ENCODE measurements at places on chromosomes 13 and 19.

- DNase-seq, result no peak
Observed at GRCh38 chr19:11324079-11324661, 15.3 kb downstream of the RAB3D start.

GRCh38 chr19:4086411-4086867 lies 19.7 kb upstream of the ZBTB7A start:
- DNase-seq, result no peak

GRCh38 chr19:50460161-50460765 lies 16.0 kb upstream of the EMC10 start:
- no peak for DNase-seq

DNA sequence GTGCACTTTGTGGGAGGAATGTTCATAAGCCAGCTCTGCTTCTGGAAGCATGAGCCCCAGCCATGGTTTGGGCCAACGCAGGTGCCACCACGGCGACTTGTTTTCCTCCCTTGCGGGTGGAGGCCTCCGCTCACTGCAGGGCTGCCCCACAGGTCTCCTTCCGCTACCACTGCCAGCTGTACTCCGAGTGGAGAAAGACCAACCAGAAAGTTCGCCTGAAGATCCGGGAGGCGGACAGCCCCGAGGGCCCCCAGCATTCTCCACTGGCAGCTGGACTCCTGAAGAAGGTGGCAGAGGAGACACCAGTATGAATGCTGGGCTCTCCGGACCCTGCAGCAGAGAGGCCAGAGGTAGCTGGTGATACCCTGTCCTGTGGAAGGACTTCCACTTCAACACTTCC lies 6.5 kb upstream of the HNRNPM start:
- no peak for DNase-seq

- DNase-seq, result peak; percentile 30
Observed at GRCh38 chr13:78241278-78241919, 322.8 kb upstream of the EDNRB start.

DNA sequence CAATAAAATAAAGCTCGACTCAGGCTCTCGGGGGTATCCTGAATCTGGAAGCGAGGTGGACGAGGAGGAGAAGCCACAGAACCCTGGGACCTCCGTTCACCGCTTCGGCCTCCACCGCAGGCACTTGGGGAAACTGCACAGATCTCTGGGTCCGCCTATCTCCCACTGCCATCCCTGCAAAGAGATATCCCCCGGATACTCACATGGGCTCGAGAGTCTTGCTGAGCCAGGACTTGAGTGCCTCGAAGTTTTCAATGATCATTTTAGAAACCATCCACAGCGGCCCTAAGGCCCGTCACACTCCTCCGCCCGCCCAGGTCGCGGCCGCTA lies 589 bp downstream of the RBM26 start:
- no peak for DNase-seq

DNA sequence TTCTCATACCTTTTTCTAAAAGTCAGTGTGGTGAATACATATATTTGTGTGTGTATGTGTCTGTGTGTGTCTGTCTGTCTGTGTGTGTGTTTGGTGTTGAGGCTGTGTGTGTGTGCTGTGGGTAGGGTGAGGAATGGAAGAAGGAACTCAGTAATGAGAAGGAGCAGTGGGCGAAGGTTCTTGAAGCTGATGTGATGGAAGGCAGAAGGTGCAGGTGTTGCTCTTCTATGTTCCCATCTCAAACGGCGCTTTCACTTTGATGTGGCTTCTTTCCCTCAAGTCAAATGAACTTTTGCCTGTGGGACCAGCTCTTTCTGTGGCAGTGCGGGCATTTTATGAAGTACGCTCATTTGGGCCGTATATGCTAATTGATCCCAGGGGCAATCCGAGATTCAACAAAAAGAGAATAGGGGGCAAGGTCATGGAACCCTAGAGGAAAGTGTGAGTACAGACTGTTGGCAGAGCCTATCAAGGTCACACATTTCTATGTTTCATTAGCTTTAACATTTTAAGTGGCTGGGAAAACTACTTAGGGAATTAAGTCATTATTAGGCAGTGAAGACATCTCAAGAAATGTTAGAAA lies 15.2 kb downstream of the BIVM start:
- no peak for DNase-seq

GRCh38 chr19:40691421-40692211 lies 1.2 kb upstream of the NUMBL start:
- DNase-seq, result no peak

DNA sequence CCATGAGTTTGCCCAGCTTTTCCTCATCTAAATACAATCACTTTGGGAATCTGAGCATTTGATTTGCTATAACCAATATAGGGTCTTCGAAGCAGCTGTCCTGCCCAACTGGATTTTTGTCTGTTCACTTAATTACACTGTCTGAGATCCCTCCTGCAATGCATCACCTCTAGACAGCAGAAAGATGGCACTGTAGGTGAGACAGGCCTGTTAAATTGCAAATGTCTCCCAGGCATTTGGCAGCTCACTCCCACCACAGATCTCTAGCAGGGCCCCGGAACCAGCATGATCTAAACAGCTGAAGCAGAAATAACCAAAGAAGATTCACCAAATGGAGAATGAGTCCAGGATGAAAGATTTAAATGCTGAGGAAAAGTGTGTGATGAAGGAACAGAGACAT lies 41.9 kb upstream of the SERPINE3 start:
- DNase-seq, result no peak

DNA sequence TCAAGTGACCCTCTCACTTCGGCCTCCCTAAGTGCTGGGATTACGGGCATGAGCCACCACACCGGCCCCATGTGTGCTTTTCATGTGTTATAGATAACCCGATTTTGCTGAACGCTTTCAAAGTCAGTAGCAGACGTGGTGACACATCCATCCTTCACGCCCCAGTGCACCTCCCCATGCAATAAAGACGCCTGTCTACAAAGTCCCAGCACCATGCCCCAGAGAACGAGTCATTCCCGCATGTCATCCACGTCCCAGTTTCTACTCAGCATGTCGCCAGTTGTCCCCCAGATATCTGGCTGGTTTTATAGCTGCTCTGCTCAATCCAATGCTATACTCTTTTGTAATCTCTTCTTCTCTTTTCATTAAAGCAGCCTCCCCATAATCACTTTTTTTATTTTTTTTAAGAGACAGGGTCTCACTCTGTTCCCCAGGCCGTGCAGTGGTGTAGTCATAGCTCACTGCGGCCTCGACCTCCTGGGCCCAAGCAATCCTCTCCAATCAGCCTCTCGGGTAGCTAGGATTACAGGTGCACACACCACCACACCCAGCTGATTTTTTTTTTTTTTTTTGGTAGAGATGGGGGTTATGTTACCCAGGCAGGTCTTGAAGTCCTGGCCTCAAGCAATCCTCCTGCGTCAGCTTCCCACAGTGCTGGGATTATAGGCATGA lies 42.5 kb downstream of the DNM2 start:
- DNase-seq, result no peak

- no peak for DNase-seq
Observed at GRCh38 chr13:98519976-98520375, 56.9 kb downstream of the STK24 start.

GRCh38 chr19:13717194-13717643 lies 47.1 kb upstream of the MRI1 start:
- no peak for DNase-seq

GRCh38 chr19:2127758-2128157 lies 23.6 kb downstream of the AP3D1 start:
- no peak for DNase-seq

- DNase-seq, result no peak
Observed at GRCh38 chr13:76829572-76830327, 56.5 kb downstream of the KCTD12 start.

DNA sequence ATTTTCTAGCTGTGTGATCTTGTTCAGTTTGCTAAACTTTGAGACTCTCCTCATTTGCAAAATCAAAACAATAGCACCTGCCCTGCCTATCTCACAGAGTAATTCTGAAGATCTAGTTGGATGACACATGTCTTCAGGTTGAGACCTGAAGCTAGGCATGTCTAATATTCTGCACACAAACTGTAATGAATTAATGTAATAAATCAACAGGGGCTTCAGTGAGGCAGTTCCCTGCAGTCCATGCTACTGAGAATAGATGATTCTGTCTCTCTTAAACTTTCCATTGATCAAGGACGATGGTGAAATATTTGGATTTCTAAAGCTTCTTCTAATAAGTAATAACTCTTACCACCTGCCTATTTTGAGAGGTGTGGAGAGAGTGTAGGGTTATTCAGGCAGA lies 268.1 kb upstream of the TMTC4 start:
- no peak for DNase-seq

- DNase-seq, result no peak
Observed at GRCh38 chr19:7833225-7834099, 3.4 kb downstream of the EVI5L start.

DNA sequence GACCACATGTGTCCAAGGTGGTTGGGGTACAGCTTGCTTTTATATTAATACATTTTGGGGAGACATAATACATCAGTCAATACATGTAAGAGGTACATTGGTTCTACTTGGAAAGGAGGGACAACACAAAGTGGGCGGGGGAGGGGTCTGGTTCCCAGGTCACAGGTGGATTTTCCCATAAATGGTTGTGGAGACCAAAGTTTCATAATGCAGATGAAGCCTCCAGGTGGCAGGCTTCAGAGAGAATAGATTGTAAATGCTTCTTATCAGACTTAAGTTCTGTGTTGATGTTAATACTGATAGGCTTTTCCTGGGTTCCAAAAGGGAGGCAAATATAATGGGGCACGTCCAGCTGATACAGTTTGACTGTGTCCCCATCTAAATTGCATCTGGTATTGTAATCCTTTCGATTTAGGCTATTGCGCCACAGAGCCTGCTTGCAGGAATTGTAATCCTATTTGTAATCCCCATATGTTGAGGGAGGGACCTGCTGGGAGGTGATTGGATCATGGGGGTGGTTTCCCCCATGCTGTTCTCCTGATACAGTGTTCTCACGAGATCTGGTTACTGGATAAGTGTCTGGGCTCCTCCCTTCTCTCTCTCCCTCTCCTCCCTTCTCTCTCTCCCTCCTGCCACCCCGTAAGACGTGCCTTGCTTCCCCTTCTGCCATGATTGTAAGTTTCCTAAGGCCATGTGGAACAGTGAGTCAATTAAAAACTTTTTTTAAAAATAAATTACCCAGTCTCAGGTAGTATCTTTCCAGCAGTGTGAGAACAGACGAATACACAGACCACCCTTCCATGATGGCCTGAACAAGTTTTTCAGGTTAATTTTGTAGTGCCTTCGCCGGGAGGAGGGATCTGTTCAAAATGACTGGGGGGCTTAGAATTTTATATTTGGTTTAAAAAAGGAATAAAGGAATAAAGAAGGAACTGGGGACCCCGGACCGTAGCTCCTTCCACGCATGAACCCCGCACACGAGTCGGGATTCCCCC lies 44.9 kb downstream of the ZNF823 start:
- DNase-seq, result no peak

DNA sequence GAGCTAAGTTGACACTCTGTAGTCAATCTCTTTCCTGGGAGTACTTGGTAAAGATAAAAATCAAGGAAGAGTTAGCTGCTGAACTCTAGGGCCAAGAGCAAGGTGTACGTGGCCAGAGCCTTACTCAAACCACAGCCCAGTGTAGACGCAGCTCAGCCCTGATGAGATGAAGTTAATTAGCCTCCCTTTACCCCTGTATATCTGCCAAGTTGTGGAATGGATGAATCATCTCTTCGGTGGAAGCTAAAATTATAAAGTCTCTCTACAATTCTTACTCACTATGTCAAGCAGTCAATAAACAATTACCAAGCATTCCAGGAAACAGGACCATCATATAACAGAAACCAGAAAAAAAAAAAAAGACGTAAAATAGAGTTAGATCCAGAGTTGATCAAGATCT lies 146.9 kb upstream of the UFM1 start:
- no peak for DNase-seq

DNA sequence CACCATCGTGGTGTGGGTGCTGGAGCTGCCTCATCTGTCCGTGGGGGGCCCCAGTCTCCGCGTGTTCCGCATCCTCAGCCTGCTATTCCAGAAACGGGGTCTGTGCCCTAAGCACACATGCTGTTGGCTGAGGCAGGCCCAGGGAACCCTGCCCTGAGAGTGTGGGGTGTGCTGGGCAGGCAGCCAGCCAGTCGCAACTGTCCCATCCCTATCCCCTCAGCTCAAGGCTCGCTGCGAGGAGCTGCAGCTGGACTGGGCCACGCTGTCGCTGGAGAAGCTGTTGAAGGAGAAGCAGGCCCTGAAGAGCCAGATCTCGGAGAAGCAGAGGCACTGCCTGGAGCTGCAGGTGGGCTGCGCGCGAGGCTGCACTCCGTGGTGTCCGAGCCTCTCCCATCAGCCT lies 21.9 kb downstream of the PLEKHJ1 start:
- no peak for DNase-seq

- no peak for DNase-seq
Observed at GRCh38 chr19:33826521-33826920, 29.9 kb downstream of the KCTD15 start.

GRCh38 chr13:20287976-20288375 lies 55.9 kb upstream of the GJB6 start:
- no peak for DNase-seq

GRCh38 chr19:28393574-28394336 lies 819.2 kb downstream of the UQCRFS1 start:
- DNase-seq, result no peak

GRCh38 chr19:44438441-44438840 lies 9.8 kb downstream of the ZNF229 start:
- DNase-seq, result no peak

DNA sequence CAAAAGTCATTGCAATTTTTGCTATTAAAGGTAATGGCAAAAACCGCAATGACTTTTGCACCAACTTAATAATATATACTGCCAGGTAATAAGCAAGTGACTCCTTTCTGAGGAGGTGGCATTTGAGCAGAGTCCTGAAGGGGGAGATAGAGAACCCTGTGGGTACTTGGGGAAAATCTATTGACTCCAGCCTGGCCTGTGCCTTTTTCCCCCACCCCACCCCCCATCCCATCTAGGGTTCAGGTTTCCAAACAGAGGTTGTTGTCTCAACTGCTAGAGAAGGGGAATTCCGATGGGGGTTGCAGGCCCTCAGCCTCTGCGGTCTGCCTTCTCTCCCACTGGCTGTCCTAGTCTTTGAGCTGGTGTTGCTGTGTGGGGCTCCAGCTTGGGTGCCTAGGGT lies 11.5 kb downstream of the S1PR2 start:
- DNase-seq, result no peak

DNA sequence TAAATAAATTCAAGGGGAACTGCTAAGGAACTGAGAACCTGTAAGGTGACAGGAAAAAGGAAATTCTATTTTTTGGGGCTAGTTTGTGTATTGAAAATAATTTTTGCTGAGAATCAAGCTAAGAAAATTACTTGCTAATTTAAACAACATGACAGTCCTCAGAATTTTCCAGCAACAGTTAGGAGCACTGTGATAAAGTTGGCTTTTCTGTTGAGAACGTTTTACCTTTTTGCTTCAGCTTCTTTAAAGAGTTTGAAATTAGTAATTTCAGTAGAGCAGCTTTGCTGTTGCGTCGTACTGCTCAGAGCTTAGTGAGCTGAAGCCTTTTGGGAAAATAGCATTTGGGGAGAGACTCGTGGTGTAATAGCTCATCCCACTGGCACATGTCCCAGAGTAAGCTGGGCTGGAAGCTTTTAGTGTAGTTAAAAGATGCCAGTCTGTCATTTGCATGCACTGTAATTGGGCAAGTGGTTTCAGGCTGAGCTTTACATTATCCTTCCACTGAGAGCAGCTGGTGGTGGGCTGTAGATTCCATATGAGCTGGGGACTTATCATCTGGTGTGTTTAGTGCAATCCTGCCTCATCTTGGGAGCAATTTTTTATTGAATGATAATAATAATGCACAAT lies 69.8 kb downstream of the LRCH1 start:
- DNase-seq, result no peak

All from progenitor cell of endocrine pancreas (in vitro differentiated cells).